Left renal pelvis (tissue), 4 donors: ENCODE measurements at places on chromosomes 2 and 18.

DNA sequence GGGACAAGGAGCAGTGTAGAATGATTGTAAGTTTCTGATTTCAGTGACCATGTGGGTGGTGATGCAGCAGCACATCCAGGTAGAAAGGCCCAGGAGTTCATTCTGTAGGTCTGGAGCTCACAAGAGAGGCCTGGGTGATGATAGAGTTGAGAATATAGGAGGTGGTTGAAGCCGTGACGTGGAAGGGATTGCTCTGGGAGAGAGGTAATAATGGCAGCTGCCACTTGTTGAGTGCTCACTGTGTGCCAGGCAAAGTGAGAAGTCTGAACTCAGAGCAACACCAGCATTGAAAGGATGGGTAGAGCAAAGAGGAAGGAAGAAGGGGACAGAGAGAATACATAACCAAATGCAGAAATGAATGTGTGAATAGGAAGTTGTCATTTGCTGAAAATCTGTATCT is 3.3 kb downstream of the TTLL4 start:
- DNase-seq: no peak

DNA sequence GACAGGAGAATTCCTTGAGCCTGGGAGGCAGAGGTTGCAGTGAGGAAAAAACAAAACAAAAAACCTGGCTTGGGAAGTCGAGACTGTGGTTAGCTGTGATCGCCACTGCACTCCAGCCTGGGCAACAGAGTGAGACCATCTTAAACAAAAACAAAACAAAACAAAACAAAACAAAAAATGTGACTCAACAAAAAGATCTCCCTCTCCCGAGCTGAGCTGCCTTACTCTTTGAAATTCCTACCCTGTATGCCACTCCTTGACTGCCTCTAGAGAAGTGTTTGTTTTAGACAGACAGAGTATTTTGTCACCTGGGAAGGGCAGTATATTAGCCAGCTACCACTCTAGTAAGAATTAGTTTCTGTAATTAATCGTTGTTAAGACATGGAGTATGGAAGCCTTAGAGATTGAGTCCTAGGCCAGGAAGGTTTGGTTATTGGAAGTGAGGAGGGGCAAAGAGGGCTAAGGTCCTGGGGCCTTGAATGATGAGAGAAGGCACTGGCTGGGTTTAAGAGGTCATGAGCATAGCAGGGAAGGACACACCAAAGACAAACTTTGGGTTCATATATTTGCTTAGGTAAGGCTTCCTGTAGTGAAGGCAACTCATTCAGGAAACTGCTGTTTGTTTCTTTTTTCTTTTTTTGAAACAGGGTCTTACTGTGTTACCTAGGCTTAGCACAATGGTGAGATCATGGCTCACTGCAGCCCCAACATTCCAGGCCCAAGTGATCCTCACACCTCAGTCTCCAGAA is 56.0 kb downstream of the HAUS1 start:
- no peak for DNase-seq

DNA sequence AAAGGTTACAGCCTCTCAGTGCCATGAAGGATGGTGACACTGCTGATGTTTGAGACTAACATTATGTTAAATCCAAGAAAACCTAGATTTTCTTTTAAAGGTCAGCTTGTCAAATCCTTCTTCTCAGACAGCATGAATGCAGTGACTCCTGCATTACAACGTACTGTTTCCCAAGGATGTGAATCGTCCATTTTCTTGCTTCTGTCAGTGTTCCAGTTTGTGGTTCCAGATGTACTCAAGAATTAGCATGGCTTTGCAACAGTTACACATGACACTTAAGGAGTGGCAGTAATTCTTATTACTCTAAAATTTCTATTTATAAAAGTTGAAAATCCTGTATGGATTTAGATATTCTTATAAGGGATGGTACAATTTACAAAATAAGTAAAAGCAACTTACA is 1.5 kb upstream of the TTC39C start:
- DNase-seq: no peak

GRCh38 chr18:41713969-41714825 is 240.8 kb upstream of the PIK3C3 start:
- DNase-seq: no peak

- DNase-seq: no peak
Measured at GRCh38 chr2:105933906-105934305, 189.2 kb downstream of the NCK2 start.

DNA sequence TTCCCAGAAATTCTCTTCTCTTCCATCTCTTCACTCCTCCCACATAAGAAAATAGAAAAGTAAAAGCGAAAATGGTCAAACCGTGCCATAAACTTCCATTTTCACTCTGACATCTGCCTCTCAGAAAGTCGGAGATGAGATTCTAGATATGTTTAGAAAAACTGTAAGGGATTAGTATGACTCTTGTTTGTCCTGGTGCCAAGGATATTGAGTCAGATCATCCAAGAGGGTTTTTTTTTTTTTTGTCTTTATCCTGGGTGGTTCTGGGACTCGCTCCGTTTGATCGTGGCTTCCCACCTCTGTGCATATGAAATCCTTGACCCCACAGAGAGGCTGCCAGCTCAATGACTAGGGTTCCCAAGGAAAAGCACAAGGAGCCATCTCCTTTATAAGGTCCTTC is 17.3 kb downstream of the EN1 start:
- no peak for DNase-seq

DNA sequence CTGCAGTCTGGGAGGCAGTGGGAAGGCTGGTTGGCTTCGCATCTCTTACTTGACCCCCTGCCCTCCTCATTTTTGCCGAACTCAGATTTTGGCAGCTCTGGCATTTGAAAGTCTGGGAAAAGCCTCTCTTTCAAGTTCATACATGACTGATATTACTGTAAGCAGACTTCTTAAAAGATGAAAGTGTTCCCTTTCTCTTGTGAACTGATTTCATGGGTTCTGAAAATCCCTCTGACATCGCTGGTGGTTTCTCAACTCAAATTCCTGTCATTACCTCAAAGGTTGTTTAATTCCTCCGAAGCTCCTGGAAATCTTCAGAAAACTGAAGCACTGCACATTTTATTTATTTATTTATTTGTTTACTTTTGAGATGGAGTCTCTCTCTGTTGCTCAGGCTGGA is 16.9 kb upstream of the SLC38A11 start:
- DNase-seq: no peak

- no peak for DNase-seq
Measured at GRCh38 chr2:108870069-108870644, 83.6 kb downstream of the CCDC138 start.

DNA sequence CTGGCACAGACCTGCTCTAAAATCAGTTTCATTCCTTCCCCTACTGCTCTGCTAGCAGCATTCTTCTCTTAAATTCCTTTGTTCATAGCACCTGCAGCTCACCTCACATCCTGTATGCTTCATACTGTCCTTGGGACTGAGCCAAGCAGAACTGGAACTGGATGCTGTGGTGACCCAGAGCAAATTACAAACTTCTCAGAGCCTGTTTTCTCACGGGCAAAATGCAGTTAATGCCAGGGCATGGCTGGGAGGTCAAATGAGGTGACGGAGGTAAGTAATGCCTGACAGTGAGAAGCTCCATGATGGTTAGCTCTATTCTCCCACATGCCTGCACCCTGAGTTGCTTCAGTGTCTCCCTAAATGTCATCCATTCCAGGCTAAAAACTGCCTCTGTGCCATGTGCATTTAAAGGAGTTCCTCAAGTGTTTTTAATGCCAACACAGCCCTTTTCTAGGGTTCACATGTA is 29.7 kb downstream of the C2orf42 start:
- DNase-seq: no peak

DNA sequence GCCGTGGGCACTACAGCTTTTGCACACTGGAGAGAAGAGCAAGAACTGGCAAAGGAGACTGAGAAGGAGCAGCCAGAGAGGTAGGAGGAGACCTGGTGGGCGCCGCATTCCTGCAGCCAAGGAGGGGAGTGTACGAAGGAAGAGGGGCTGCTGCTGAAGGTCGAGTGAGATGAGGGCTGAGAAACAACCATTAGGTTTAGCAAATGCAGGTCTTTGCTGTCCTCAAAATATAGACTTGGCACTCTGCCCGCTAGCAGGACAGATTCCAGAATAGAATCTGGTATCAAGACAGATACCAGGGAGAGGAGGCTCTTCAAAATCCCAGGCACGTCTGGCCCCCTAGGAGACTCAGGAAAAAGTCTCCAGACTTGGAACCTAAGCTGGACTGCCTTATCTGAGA is 83.0 kb downstream of the TGOLN2 start:
- no peak for DNase-seq

DNA sequence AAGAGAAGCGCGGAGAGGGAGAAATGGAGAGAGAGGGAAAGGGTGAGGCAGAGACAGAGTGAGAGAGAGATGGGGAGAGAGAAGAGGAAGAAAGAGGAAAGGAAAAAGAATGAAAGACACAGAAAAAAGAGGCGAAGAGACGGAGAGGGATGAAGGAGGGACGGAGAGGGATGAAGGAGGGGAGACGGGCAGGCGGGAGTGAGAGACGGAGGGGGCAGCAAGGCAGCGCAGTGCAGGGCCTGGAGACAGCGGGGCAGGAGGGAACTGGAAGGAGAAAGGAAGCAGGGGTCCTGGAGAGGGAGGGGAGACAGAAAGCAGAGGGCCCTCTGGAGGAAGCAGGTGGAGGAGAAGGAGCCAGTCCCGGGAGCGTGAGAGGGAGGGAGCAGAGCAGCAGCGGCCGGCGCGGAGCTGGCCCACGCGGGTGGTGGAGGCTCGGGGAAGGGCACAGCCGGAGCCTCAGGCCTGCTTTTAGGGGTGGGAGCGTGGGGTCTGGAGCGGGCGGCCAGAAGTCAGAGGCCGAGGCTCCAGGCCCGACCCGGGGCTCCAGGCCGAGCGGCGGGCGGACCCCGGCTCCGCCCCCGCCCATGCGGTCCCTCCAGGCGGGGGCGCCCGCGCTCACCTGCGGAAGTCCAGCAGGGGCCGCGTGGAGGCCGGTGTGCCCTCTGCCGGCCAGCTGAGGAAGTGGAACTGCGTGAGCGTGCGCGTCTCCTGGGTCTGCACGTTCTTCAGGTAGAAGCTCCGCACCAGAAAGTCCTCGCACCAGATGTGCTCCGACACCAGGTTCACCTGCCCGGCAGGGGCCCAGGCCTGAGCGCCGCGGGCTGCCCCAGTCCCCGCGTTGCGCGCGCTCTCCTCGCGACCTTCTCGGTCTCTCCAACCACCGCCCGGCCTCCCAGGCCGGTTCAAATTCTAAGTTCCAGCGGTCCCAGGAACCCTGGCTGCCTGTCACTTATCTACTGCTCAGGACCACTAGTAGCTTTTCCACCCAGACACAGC is 14.5 kb downstream of the PTPRN start:
- DNase-seq: peak; percentile 79
